ENCODE measurements at places on chromosomes 3 and 15.
A peak's percentile ranks its signal among the peaks of the same experiment; 100 is the strongest.

DNA sequence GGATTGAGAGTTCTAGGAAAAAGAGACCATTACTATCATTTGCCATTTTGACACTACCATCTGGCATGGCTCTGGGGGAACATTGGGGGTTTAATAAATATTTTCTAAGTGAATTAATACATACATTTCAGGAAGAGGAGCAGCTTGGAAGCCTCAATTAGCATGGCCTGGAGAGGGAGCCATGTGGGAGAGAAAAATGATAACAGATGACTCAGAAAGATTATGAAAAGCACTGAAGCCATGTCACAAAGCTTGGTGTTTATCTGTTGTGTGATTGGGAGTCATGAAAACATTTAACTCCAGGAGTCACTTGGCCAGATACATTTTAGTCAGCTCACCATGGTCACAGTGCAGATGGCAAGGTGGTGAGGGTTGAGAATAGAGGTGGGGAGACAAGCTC, 121.0 kb downstream of the SSR3 start:
- no peak for DNase-seq

- no peak for DNase-seq
These were observed 504.9 kb upstream of the DPH6 start for GRCh38 chr15:36050899-36051298.

DNA sequence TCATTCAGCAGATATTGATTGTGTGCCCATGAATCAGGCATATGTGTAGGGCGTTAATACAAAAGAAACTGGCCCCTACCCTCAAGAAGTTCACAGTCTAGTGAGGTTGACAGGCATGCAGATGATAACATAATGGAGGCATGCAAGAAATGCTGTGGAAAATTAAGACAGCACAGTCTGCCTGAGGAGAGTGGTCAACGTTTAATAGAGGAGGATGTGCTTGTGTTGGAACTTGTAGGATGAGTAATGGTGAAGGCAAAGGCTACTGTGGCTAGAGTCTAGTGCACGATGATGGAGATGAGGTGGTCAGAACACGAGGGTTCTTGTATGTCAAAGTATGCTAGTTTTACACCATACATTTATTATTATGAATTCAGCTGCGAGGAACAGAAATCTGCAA, 295.7 kb downstream of the SOX2 start:
- DNase-seq = no peak

DNA sequence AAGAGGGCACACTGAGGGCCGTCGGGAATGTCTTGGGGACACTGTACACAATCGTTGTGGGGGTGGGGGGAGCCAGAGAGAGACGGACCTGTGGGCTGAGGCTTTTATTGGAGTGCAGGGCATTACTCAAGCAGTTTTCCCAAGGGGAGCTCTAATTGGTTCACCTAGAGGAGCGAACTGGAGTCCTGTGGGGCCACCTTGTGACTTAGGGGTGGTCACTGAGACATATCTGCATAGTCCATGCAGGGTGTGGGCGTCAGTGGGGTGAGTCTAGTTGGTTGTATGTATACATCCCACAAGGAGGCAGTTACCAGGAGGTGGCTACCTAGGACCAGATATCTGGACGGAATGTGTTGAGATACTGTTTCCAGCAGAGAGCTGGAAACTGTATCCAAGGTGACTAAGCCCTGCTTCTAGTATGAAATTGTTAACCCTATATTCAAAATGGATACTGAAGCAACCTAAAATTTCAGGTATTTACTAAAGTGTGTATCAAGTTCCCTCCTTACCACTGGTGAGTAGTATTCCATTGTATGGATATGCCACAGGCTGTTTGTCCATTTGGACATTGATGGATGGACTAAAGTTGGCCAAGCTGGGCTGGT, 2.6 kb upstream of the PIGZ start:
- DNase-seq = peak; percentile 47

DNA sequence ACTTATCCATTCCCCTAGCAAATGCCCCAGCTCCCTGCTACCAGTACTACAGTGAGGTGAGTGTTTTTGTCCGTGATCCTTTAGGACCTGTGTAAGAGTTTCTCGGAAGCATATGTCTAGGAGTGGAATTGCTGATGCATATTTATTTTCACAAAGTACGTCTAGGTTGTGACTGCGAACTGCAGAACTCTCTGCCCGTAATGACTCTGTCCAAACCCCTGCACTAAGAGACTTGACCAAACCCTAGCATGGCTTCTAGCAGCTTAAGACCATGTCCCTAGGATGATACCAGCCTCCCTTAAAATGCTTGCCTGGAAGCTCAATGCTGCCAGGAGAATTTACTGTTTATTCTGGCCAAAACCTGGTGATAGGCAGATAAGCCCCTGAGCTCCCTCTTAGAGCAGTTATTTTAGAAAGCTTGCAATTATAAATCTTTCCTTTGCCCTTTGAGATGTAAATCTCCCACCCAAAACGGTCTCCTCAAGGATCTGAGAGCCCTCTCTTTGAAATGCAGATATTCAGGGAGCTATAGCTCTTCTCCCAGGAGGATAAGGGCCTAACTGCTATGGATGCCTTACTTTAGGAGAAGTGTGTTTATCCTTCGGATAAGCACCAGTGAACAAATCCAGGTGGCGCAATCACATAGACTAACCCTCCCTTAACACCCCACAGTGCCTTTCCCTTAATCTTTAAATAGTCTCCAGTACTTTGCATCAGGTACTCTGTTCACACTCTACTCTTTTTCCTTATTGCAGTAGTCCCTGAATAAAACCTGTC, 14.7 kb upstream of the CA12 start:
- no peak for DNase-seq
